ENCODE measurements at places on chromosomes 2 and 18. TPM values are rescaled to one million over a fixed set of nuclear protein-coding genes. Genes with fewer than 3 reads are reported as not detected.

DNA sequence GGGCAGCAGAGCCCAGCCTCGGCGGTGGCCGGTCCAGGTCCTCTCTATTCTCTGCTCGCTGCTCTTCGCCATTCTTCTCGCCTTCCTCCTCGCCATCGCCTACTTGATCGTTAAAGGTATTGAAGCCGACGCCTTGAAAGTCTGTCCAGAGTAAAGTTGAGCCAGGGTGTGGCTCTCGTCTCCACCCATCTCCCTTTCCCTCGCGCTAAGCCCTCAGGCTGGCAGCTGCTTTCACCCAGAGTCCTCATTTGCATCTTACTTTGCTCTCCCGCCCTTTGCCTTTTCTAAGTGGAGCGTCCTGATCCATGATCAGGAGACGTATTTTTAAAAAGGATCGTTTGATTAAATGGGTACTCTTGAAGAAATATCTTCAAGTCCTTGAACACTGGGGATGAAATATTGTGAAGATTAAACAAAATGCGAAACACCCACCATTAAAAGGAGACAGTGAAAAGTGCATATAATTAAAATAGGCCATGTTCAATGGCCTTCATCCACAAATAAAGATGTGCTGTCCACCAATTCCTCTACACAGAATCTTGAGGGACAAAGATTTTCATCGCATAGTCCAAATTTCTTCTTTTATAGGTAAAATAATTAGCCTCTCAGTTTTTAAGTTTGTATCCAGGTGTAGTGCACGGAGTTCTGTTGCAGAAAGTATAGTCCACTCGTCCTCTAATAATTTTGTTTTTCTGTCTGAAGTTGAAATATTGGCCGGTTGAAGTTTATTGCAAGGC lies 657 bp downstream of the ARL6IP6 start:
- peaks cover 23% of the 10 kb centered on the region for H3K4me1 ChIP-seq
- H3K27me3 ChIP-seq, result no peaks in the 10 kb centered on the region
- peak; percentile 87 for DNase-seq

DNA sequence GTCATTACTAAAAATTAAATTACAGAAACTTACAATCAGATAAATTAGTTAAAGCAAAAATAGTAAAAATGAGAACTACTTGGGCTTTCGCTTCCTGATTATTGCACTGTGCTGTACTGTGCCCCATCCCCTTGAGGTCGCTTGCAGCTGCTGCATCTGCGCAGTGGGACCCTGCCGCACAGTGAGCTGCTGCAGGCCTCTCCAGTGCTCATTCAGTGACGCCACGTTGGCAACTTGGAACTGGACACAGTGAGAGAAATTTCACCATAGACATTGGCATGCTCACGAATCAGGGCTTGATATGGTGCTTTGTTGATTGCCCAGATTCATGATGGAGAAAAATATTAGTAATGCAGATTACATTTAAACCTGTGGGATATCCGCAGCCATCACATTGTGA lies 290.8 kb upstream of the MYT1L start:
- no peaks in the 10 kb centered on the region for H3K4me1 ChIP-seq
- no peak for DNase-seq
- no peaks in the 10 kb centered on the region for H3K36me3 ChIP-seq
- peaks cover 25% of the 10 kb centered on the region for H3K27me3 ChIP-seq
- no peak overlapping the region for H3K4me3 ChIP-seq

GRCh38 chr2:27993402-27993787 lies 102.9 kb downstream of the BABAM2 start:
- H3K36me3 ChIP-seq, result no peaks in the 10 kb centered on the region
- no peaks in the 10 kb centered on the region for H3K27me3 ChIP-seq
- no peaks in the 10 kb centered on the region for H3K4me1 ChIP-seq
- H3K4me3 ChIP-seq, result no peak overlapping the region

MAB21L4 gene
- not detected for total RNA-seq

DNA sequence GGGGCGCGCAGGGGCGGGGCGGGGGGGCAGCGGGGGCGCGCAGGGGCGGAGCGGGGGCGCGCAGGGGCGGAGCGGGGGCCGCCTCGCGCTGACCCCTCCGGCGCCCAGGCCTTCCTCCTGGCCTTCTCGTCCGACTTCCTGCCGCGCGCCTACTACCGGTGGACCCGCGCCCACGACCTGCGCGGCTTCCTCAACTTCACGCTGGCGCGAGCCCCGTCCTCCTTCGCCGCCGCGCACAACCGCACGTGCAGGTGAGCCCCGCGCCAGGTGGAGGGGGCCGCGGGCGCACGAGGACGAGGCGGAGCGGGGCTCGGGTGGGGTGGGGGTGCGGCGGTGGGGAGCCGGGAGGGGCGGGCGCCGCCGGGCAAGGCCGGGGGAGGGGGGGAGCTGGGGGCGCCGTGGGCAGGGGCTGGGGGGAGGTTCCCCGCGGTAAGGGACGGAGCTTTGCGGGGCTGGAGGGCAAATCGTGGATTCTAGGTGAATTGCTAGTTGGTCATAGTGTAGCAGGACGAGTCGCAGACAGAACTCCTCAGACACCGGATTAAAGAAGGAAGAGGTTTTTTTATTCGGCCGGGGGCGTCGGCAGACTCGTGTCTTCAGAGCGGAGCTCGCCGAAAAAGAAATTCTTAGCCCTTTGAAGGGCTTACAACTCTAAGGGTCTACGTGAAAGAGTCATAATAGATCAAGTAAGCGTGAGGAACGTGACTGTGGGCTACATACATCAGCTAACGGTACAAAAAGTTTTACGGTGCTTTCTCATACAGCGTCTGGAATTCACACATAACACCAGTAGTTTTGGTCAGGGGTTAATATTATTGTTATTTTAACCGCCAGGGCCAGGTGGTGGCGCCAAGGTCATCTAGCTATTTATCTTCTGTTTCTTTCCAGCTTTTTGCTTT lies 29.9 kb downstream of the ANO7 start:
- peak overlapping the region; percentile 47 for H3K4me3 ChIP-seq
- no peaks in the 10 kb centered on the region for H3K4me1 ChIP-seq
- no peaks in the 10 kb centered on the region for H3K27me3 ChIP-seq
- no peak overlapping the region for H3K27ac ChIP-seq

DNA sequence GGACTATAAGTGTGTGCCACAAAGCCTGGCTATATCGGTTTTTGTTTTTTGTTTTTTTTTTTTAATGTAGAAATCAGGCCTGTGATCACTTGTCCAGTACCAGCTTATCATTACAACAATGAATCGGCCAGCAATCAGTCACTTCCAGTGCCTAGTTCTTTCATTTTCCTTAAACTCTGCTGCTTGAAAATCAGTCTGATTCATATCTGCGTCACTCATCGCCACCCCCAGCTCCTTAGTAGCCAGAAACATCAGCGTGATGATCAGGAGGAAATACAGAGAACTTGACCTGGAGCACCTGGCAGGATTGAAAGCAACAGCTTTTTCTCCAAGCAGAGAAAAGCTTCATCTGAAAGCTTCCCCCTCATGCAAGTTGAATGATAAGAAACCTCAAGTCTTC lies 75.4 kb downstream of the SPTBN1 start:
- peaks cover 6% of the 10 kb centered on the region for H3K36me3 ChIP-seq
- H3K27me3 ChIP-seq, result no peaks in the 10 kb centered on the region
- peaks cover 10% of the 10 kb centered on the region for H3K4me1 ChIP-seq
- H3K27ac ChIP-seq, result no peak overlapping the region
- no peak for DNase-seq

RGPD4 gene
- total RNA-seq, result not detected

GRCh38 chr2:42339191-42339912 lies 21.7 kb downstream of the COX7A2L start:
- no peaks in the 10 kb centered on the region for H3K27me3 ChIP-seq
- no peak overlapping the region for H3K27ac ChIP-seq
- H3K4me1 ChIP-seq, result peaks cover 8% of the 10 kb centered on the region
- no peak for DNase-seq

- H3K4me1 ChIP-seq, result peaks cover 59% of the 10 kb centered on the region
- no peaks in the 10 kb centered on the region for H3K27me3 ChIP-seq
- no peak for DNase-seq
- no peak overlapping the region for H3K4me3 ChIP-seq
These were observed 86.9 kb downstream of the LIMS1 start for GRCh38 chr2:108621087-108621559.

DNA sequence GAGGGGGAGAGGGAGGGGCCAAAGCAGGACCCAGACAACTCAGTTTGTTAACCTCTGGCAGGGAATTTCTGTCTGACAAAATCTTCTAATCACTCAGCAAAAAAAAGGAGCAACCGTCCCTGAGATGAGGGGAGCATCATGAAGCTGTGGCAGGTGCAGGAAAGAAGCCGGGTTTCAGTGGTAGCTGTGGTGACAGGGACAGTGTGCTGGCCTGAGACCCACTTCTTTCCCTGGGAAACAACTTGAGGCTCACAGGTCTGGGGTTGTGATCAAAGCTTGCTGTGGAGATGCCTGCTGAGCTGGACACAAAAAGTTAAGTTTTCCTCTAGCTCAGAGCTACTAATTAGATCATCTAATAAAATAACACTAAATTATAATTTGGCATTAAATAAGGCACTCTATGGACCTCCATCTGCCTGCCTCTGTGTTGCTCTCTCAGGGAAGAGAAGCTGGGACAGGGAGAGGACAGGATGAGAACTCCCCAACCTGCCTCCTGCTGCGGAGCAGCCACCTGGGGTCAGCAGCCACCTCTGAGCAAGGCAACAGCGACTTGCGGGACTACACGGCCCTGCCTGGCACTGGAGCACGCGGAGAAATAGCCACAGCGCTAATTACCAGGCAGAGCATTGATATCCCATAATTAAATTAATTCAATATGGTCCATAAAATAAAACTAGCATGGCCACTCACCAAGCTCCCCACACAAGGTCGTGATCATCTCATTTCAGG lies 104.6 kb upstream of the TEX51 start:
- no peak overlapping the region for H3K27ac ChIP-seq
- no peak for DNase-seq
- no peaks in the 10 kb centered on the region for H3K36me3 ChIP-seq
- H3K27me3 ChIP-seq, result peaks cover 7% of the 10 kb centered on the region

GRCh38 chr18:697012-697411 lies 15.4 kb downstream of the ENOSF1 start:
- no peak overlapping the region for H3K4me3 ChIP-seq
- H3K36me3 ChIP-seq, result peaks cover 4% of the 10 kb centered on the region
- no peaks in the 10 kb centered on the region for H3K27me3 ChIP-seq
- no peaks in the 10 kb centered on the region for H3K4me1 ChIP-seq
- DNase-seq, result no peak
